Liver (tissue), 10 donors: ENCODE measurements at places on chromosomes 12 and 14. TPM values are rescaled to one million over a fixed set of nuclear protein-coding genes. Genes with fewer than 3 reads are reported as not detected.

KRT79 gene
- total RNA-seq: not detected

GRCh38 chr14:28756884-28757570 is 9.6 kb upstream of the FOXG1 start:
- H3K4me3 ChIP-seq: no peak overlapping the region
- DNase-seq: no peak
- no peaks in the 10 kb centered on the region for H3K4me1 ChIP-seq
- H3K36me3 ChIP-seq: no peaks in the 10 kb centered on the region

GRCh38 chr14:100297320-100298300 is 8.6 kb downstream of the SLC25A29 start:
- no peak overlapping the region for H3K4me3 ChIP-seq
- DNase-seq: no peak
- H3K36me3 ChIP-seq: no peaks in the 10 kb centered on the region
- H3K4me1 ChIP-seq: peaks cover 2% of the 10 kb centered on the region
- peak overlapping the region; percentile 2 for H3K27ac ChIP-seq
- H3K27me3 ChIP-seq: no peaks in the 10 kb centered on the region

DNA sequence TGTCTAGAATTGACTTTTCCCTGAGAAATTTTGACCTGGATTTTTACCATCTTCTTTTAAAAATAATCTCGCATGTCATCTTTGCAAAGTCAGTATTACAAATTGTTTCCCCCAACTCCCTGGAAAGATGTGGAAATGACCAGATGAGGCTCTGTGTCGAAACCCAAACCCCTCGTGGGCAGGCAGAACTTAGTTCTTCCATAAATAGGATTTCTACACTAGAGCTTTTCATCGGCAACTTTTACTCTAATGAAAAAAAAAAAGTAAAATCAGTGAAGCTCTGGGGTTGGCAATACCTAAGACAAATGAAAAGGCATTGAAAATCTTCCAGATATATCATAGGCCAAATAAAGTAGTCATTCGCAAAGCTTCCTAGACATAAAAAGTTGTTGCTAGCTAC is 17.0 kb downstream of the SSPN start:
- H3K4me1 ChIP-seq: no peaks in the 10 kb centered on the region
- no peak overlapping the region for H3K27ac ChIP-seq
- no peak overlapping the region for H3K4me3 ChIP-seq
- no peak for DNase-seq

DNA sequence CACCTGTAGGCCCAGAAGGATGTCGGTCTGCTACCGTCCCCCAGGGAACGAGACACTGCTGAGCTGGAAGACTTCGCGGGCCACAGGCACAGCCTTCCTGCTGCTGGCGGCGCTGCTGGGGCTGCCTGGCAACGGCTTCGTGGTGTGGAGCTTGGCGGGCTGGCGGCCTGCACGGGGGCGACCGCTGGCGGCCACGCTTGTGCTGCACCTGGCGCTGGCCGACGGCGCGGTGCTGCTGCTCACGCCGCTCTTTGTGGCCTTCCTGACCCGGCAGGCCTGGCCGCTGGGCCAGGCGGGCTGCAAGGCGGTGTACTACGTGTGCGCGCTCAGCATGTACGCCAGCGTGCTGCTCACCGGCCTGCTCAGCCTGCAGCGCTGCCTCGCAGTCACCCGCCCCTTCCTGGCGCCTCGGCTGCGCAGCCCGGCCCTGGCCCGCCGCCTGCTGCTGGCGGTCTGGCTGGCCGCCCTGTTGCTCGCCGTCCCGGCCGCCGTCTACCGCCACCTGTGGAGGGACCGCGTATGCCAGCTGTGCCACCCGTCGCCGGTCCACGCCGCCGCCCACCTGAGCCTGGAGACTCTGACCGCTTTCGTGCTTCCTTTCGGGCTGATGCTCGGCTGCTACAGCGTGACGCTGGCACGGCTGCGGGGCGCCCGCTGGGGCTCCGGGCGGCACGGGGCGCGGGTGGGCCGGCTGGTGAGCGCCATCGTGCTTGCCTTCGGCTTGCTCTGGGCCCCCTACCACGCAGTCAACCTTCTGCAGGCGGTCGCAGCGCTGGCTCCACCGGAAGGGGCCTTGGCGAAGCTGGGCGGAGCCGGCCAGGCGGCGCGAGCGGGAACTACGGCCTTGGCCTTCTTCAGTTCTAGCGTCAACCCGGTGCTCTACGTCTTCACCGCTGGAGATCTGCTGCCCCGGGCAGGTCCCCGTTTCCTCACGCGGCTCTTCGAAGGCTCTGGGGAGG is at the start of gene LTB4R:
TSS of gene LTB4R (plus strand) at position 857 of the 959 bp plus-strand sequence. CDS start 4,150 bp downstream, outside the sequence.
- peaks cover 41% of the 10 kb centered on the region for H3K4me1 ChIP-seq
- H3K4me3 ChIP-seq: peak within 1 kb of the TSS; percentile 49
- peak; percentile 72 for DNase-seq
- no peaks in the 10 kb centered on the region for H3K27me3 ChIP-seq

GRCh38 chr12:106245767-106246166 is 2.1 kb downstream of the CKAP4 start:
- no peaks in the 10 kb centered on the region for H3K27me3 ChIP-seq
- DNase-seq: no peak
- no peak overlapping the region for H3K4me3 ChIP-seq
- H3K27ac ChIP-seq: no peak overlapping the region
- H3K4me1 ChIP-seq: peaks cover 8% of the 10 kb centered on the region

GRCh38 chr14:79405512-79405910 is 805.8 kb downstream of the DIO2 start:
- H3K4me3 ChIP-seq: no peak overlapping the region
- no peaks in the 10 kb centered on the region for H3K36me3 ChIP-seq
- no peaks in the 10 kb centered on the region for H3K27me3 ChIP-seq
- H3K27ac ChIP-seq: no peak overlapping the region

- H3K27me3 ChIP-seq: no peaks in the 10 kb centered on the region
- no peak for DNase-seq
- no peak overlapping the region for H3K4me3 ChIP-seq
- no peaks in the 10 kb centered on the region for H3K36me3 ChIP-seq
- H3K27ac ChIP-seq: no peak overlapping the region
These were observed 165.7 kb downstream of the BMP4 start for GRCh38 chr14:53790731-53791500.

ZNF84 gene
- total RNA-seq: 9.5 TPM

REM2 gene
- total RNA-seq: 0.08 TPM

DNA sequence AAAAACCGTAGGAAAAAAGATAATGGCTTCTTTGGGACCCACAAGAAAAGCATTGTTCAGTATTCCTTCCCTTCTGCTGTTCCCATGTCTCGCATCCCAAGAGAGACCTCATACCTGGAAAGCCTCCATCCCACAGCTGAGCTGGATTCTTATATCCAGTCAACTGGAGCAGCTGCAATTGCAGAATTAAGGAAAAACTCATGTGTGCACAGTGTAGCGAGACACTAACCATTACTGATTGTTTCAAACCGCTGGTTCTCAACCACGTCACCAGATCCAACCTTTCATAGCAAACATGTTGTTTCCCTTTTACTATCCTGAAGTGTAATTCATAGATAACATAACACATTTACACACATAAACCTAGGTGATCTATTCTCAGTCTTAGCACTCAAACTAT is 5.5 kb upstream of the RNASE10 start:
- H3K27me3 ChIP-seq: no peaks in the 10 kb centered on the region
- no peak for DNase-seq
- H3K4me3 ChIP-seq: no peak overlapping the region
- no peak overlapping the region for H3K27ac ChIP-seq
- H3K36me3 ChIP-seq: no peaks in the 10 kb centered on the region

- peaks cover 38% of the 10 kb centered on the region for H3K36me3 ChIP-seq
- H3K4me3 ChIP-seq: peak overlapping the region; percentile 84
- H3K27me3 ChIP-seq: no peaks in the 10 kb centered on the region
- peaks cover 3% of the 10 kb centered on the region for H3K4me1 ChIP-seq
- DNase-seq: no peak
These were observed 600 bp downstream of the PNN start for GRCh38 chr14:39175445-39176262.

DNA sequence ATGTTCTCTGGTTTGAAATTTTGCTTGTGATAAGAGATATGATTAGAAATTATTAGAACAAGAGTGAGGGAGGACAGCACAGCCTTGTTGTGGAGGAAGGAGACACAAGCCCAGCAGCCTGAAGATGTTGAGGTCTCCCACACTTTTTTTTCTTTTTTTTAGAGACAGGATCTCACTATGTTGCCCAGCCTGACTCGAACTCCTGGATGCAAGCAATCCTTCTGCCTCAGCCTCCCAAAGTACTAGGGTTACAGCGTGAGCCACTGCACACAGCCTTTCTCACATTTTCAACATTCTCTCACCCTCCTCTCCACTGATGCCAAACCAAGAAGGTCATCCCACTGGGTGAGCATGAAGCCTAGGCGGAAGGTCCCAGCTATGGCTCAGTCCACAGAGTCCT is 4.9 kb upstream of the KRT8 start:
- H3K4me3 ChIP-seq: no peak overlapping the region
- no peak for DNase-seq
- H3K27ac ChIP-seq: no peak overlapping the region
- peaks cover 13% of the 10 kb centered on the region for H3K4me1 ChIP-seq
- H3K36me3 ChIP-seq: no peaks in the 10 kb centered on the region

PAH gene
- 696 TPM for total RNA-seq

GRCh38 chr12:76519538-76519937 is 40.0 kb downstream of the OSBPL8 start:
- H3K4me3 ChIP-seq: no peak overlapping the region
- no peak for DNase-seq
- H3K27me3 ChIP-seq: no peaks in the 10 kb centered on the region
- H3K4me1 ChIP-seq: no peaks in the 10 kb centered on the region
- H3K27ac ChIP-seq: no peak overlapping the region

DNA sequence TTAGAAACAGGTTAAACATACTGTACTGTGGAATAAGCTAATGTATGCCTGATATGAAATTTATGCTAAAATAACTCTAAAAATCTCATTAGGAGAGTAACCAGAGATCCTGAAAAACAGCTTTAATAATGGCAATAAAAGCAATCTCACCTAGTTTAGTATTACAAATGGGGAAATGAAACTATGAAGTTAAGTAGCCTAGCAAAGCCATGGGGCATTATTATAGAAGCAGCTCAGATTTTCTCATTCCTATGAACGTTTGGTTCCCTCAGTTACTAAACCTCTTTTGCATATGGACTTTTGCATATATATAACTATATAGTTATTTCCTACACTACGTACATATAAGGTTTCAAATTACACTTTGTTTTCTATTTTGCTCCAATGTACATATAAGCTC is 25.0 kb upstream of the APPL2 start:
- no peak overlapping the region for H3K4me3 ChIP-seq
- H3K27ac ChIP-seq: no peak overlapping the region
- no peaks in the 10 kb centered on the region for H3K27me3 ChIP-seq
- DNase-seq: no peak

GRCh38 chr12:54173066-54173726 is 15.6 kb downstream of the SMUG1 start:
- H3K4me1 ChIP-seq: peaks cover 10% of the 10 kb centered on the region
- peak overlapping the region; percentile 19 for H3K4me3 ChIP-seq
- peaks cover 3% of the 10 kb centered on the region for H3K27me3 ChIP-seq
- DNase-seq: no peak
- H3K36me3 ChIP-seq: no peaks in the 10 kb centered on the region
- H3K27ac ChIP-seq: no peak overlapping the region

GRCh38 chr12:110077800-110078199 is 29.5 kb upstream of the C12orf76 start:
- H3K27ac ChIP-seq: no peak overlapping the region
- H3K4me1 ChIP-seq: peaks cover 6% of the 10 kb centered on the region
- H3K27me3 ChIP-seq: no peaks in the 10 kb centered on the region
- DNase-seq: no peak

DNA sequence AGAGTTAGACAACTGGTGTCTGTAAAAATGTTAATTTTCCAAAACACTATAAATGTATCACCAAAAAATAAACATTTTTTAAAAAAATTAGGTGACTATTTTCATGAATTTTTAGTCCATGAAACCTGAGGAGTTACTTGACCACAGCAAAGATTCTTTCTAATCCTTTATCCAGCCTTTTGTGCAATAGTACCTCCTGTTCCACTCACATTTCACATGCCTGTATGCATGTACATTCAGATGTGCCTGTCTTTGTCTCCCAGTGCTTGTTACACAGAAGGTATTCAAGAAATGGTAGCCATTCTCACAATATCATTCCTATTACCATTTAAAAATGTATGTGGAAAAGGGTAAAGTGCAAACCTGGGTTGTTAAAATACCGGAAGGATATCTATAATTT is 857.0 kb downstream of the DIO2 start:
- H3K27ac ChIP-seq: no peak overlapping the region
- no peaks in the 10 kb centered on the region for H3K36me3 ChIP-seq

DNA sequence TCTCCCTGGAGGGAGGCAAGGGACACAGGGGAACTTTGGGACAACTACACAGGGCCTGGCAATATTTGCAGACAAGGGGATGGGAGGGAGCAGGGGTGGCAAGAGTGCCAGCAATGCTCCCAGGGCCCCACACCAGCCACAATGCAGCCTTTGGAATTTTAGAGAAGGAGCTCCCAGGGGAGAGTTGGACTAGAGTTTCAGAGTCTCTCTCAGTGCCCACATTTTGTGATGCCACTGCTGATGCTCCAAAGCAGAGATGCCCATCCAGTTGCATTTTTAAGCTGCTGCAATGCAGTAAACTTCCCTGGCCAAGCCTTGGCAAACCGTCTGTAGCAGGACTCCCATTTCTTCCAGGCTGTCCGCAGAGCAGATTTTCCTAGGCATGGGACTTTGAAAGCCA is 98.9 kb downstream of the ZFP36L1 start:
- DNase-seq: no peak
- H3K4me3 ChIP-seq: no peak overlapping the region
- H3K27me3 ChIP-seq: no peaks in the 10 kb centered on the region

DNA sequence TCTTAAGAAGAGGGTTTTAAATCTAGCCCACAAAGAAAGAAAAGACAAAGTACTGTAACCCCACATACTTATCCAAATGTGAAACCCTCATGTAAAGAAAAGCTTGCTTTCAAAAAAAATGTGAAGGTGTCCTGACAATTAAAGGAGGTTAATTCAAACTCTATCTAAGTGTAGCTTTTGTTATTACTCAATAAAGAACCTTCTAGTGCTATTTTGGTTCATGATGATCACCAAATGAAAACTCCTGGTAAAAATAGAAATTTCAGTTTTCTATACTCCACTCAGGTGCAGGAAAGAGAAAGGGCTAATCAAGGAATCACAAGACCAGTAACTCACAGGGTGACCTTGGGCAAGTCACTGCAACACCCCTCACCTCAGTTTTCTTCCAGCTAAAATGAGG is 1.6 kb downstream of the STAB2 start:
- H3K4me1 ChIP-seq: no peaks in the 10 kb centered on the region
- DNase-seq: no peak
- peak overlapping the region; percentile 22 for H3K4me3 ChIP-seq
